Fibroblast of skin of left quadriceps (primary cell): ENCODE measurements at places on chromosomes 2 and 18.

GRCh38 chr18:50822756-50823155 lies 2.9 kb upstream of the MRO start:
- no peak for DNase-seq

- DNase-seq = peak; percentile 54
These were observed 43.3 kb downstream of the NFATC1 start for GRCh38 chr18:79438898-79439627.

DNA sequence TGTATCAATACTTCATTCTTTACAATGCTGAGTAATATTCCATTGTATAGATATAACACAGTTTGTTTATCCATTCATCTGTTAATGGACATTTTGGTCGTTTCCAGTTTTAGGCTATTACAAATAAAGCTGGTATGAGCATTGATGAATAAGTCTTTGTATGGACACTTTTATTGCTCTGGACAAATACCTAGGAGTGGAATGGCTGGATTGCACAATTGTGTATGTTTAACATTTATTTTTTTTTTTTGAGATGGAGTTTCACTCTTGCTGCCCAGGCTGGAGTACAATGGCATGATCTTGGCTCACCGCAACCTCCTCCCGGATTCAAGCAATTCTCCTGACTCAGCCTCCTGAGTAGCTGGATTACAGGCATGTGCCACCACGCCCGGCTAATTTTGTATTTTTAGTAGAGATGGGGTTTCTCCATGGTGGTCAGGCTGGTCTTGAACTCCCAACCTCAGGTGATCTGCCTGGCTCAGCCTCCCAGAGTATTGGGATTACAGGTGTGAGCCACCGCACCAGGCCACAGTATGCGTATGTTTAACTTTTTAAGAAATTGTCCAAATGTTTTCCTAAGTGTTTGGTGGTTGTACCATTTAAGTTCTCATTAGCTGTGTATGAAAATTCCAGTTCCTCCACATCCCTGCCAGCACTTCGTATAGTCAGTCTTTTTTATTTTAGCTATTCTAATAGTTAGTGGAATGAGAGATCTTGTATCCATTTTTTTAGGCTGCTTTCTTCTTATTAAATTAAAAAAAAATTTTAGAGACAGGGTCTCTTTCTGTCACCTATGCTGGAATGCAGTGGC lies 194.9 kb upstream of the HAAO start:
- peak; percentile 75 for DNase-seq

DNA sequence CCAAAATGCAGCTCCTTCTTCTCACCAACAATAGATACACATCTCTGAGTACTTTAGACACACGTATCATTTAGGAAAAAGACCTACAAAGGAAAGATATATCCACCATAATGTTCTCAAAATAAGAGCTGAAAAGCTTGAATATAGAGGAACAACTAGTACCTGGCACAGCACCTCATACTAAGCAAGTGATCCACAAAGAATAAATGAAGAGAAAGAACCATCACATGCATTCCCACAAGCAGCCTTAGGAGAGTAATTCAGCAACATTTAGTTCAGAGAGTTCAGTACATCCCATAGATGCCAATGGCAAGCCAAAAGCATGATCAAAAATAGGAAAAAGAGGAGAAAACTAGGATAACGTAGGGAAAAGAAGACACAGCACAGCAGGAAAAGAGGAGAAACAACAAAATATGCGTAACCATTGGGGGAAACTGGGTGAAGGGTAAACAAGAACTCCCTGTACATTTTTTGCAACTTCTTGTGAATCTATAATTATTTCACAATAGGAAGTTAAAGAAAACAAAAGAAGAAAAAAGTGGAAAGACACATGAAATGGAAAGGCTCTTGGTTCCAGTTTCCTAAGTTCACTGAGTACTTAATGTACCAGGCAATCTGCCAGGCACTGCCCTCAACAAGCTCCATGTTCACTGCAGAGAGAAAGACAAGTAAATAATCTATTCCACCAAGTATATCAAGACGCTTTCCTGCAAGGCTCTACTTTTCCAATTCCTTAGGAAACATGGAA lies 22.3 kb downstream of the CLASP1 start:
- no peak for DNase-seq

DNA sequence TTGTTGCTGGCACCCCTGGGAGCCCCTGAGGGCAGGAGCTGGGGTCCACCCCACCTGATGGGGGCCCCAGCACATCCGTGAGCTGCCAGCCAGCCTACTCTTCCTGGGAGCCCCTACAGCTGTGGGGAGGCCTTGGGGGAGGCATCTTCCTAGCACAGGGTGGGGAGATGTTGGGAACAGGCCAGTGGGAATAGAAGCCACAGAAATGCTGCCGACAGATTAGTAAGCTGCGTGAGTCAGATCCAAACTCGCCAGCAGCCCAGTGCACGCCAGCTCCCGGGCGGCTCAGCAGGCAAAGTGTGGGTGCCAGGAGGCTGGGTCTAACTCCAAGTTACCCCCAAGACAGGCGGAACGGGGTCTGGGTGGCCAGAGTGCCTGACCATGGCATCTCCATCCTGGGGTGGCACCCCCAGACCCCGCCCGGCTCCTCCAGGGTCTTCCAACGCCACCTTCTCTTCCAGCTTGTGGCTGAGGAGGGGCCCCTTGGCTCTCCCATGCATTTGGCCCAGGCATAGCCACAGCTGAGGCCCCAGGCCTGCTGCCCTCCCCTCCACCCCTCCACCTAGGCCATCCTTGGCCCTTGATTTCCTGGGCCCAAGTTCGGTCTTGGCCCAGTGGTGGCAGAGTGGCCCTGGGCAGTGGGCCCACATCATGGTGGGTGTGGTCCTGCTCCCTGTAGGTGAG lies 15.3 kb downstream of the CROCC2 start:
- DNase-seq = peak; percentile 91

GRCh38 chr2:41460661-41461060 lies 587.2 kb upstream of the PKDCC start:
- no peak for DNase-seq

- no peak for DNase-seq
These were observed 14.7 kb downstream of the KCNE4 start for GRCh38 chr2:223066721-223067120.

GRCh38 chr2:69237070-69237670 lies 149.9 kb downstream of the GFPT1 start:
- no peak for DNase-seq

DNA sequence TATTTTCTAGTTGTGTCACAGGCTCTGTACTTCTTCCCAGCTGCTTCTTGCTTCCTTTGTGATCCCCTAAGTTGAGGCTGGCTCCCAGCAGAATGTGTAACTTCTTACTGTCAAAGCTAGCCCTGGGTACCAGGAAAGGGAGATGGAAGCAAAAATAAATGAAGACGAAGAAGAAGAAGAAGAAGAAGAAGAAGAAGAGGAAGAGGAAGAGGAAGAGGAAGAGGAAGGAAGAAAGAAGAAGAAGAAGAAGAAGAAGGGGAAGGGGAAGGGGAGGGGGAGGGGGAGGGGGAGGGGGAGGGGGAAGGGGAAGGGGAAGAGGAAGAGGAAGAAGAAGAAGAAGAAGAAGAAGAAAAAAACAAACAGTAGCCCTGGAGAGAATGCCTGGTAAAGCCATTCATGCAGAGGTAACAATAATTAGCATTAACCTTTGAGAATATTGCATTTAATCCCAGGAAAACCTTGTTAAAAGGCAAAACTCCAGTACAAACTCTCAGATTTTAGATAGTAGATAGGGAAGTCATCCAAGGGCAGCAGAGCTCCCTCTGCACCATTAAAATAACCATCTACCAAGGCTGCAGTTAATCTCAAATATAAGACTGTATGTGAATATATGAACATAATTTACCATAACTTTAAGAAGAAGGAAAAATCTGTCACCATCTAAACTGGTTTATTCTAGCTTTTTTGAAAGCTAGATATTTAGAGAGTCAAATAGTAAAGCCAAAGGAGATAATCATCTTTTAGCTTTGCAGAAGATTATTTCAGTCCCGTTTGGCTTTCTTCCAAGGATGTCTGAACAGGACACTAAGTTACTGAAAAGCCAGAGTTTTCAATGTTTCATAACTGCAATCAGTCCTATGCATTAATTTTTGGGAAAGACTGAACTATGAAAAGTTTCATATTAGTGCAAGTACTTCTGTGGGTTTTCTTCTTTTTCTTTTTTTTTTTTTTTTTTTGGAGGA lies 44.3 kb upstream of the FBXO11 start:
- DNase-seq = no peak

DNA sequence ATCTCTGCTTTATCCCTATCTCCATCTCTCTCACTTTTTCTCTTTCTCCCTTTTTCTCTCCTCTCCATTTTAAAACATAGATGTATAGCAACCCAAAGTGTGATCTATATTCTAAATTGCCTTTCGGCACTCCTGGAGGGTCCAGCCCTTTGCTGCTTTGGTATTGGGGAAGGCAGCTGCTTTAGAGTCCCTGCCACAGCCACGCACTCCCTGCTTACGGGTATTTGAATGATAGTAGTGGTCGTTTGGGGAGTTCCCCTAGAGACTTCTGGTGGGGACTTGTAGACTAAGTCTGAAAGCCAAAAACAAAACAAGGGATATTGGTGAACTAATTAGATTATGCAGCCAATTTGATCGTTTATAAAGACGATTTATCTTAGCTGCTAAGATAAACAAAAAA lies 11.9 kb downstream of the QPCT start:
- DNase-seq = no peak

DNA sequence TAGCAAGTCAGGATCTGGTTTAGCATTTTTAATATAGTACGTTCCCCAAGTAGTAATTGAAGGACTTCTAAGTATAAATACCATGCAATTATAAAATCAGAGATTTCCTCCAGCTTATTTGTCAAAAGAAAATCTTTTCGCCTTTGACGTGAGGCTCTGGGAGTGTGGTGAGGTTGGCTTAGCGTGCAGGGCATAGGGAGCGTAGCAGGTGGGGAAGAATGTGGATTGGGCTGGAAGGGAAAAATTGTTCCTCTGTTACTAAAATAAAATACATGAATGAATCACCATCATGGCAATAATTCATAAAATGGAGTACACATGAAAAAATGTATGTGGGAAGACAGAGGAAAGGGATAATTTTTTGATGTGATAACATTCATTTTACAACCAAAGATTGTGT lies 5.4 kb upstream of the IL1RL2 start:
- no peak for DNase-seq

- no peak for DNase-seq
These were observed 12.5 kb upstream of the PLEKHM3 start for GRCh38 chr2:208037564-208038487.

- no peak for DNase-seq
These were observed 10.5 kb downstream of the C1QL2 start for GRCh38 chr2:119147776-119148715.

- peak; percentile 39 for DNase-seq
These were observed 156.1 kb upstream of the VRK2 start for GRCh38 chr2:57890464-57890863.

DNA sequence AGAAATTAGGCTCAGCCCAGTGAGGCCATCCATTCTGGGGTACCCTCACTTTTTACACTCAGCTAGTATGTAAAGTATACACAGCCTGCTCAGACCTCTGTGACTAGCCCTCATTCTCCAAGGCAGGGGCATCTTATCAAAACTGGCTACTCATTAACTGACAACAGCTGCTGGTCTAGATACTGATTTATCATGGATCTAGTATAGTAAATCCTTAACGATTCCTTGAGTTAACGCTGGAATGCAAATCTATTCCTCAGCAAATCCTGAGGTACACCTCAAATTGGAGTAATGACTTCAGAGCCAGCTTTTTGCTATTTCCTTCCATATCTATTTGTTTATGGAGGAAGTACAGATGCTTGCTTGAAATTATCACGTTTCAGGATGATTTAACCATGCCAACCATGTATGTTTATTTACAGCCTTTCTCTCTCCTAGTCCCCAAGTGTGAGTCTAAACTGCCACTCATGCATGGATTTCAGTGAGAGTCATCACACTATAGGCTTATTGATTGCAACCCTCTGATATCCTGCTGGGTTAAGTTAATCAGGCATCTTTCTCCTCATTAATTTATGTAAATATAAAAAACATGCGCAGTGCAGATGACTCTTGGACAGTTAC lies 70.2 kb upstream of the DOK6 start:
- DNase-seq = no peak

DNA sequence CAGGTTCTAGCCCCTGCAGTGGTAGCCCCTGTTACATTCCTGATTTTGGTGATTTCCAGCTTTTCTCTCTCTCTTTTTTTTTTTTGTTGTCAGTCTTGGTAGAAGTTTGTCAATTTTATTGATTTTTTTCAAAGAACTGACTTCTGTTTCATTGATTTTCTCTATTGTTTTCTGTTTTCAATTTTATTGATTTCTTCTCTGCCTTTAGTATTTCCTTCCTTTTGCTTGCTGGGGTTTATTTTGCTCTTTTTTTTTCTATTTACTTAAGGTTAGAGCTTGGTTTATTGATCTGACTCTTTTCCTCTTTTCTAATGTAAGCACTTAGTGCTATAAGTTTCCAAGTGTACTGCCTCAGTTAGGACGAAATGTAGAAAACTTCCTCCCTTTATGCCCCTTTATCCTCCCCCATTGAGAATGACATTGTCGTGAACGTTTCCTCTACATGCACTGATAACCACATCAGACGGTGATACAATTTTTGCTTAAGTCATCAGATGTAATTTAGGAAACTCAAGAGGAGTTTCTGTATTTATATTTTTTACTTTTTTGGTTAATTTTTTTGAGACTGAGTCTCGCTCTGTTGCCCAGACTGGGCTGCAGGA lies 81.1 kb upstream of the HS6ST1 start:
- DNase-seq = no peak

DNA sequence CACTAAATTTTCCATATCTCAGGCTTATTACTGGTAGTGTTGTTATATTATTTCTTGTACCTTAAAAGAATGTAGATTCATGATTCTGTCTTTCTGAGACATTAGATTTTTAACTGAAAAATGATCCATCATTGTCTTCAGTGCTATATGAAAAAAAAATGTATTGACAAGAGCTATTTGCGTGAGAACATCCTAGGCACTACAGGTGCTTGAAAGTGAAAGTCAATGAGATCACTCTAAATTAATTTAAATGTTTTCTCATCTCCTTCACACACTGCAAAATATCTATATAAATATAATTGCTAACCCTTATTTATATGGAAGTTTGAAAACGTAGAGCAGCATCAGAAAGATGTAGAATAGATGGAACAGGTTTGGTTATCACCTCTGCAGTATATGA lies 684.6 kb downstream of the TRIB2 start:
- DNase-seq = no peak

DNA sequence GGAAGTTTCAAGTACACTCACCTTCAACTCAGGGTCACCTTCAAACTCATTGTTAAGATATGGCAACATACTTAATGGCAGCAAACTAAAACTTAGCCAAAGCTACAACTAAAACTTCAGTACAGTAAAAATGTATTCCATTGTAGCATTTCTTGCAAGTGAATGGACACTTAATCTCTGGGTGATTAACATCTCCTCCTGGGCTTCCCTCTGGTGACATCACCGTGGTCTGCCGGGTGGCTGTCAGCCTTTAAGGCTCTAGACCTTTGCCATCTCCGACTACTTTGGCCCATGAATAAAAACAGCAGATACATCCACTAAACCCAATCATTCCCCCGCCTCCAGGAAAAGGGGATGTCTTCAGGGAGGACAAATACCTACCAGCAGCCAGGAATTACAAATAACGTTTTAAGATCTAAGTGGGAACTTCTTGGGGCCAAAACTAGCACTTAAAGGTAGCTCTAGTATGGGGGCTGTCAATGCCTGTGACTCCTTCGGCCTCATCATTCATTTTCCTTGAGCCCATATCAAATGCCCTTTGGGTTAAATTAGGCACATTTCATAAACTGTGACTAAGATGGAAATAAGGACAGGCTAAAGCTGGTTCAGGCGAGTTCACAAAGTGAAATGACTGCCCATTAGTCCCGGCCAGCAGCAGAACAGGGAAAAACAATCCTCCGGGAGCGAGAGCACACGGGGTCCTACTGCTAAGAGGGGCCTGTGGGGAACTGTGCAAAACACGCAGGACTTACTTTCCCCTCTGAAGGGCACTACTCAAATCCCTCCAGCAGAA lies 1.1 kb downstream of the TFCP2L1 start:
- DNase-seq = no peak
